Skin of body (tissue), 3 donors: ENCODE measurements at places on chromosomes 3 and 15. TPM values are rescaled to one million over a fixed set of nuclear protein-coding genes. Genes with fewer than 3 reads are reported as not detected.

MESP2 gene
- 0.30 TPM for total RNA-seq

SLC2A2 gene
- total RNA-seq, result not detected

ENTPD3 gene
- 0.79 TPM for total RNA-seq

TRH gene
- total RNA-seq, result not detected

PRRT3 gene
- 1.2 TPM for total RNA-seq

CFAP100 gene
- total RNA-seq, result not detected

SEMA5B gene
- 8.6 TPM for total RNA-seq

THPO gene
- total RNA-seq, result 68.1 TPM

GOLGA6A gene
- total RNA-seq, result 0.89 TPM

WDR5B gene
- 4.4 TPM for total RNA-seq
